Activated T-helper 1 cell treated with anti-CD3 and anti-CD28 coated beads, Interleukin-12 subunit alpha, Interleukin-12 subunit beta, Interleukin-2, Interleukin-4 antibody, amounts not matched to agents 30 ng/mL and 10 ng/mL and 1 ng/mL, durations not matched to agents 14 hours and 24 hours and 36 hours (primary cell): ENCODE measurements at places on chromosomes 7 and 10.
A peak's percentile ranks its signal among the peaks of the same experiment; 100 is the strongest.

GRCh38 chr10:17599089-17599488, 18.1 kb downstream of the HACD1 start:
- no peak for DNase-seq

- DNase-seq, result no peak
Measured at GRCh38 chr10:8049045-8049864, 5.2 kb upstream of the GATA3 start.

DNA sequence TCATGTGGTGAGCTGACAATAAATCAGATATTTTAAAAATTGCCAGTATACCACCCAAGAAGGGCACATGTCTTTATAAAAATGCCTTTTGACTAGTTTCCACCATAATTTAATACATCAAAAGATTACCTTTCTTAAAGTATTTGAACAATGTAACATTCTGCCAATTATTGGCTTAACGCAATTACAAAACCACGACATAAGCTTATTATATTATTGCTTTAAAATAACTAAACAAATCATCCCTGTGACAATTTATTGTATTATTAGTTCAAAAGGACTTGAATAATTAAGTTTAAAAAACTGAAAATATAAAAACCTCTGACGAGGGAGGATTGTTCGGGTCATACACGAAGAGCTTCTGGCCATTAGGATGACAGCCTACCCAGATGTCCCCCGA, 9.6 kb upstream of the PON3 start:
- DNase-seq, result no peak

DNA sequence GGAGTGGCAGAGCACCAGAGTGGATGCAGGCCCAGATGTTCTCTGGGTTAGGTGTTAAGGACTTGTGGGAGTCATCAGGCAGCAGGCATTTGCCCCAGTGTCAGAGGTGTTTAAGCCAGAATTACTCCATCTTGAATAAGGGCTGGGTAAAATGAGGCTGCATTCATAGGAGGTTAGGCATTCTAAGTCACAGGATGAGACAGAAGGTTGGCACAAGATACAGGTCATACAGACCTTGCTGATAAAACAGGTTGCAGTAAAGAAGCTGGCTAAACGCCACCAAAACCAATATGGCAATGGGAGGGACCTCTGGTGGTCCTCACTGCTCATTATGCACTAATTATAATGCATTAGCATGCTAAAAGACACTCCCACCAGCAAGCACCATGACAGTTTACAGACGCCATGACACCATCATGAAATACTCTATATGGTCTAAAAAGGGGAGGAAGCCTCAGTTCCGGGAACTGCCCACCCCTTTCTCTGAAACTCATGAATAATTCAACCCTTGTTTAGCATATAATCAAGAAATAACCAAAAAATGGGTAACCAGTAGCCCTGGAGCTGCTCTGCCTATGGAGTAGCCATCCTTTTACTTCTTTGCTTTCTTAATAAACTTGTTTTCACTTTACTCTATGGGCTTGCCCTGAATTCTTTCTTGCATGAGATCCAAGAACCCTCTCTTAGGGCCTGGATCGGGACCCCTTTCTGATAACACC, 882 bp upstream of the LRRC61 start:
- peak; percentile 67 for DNase-seq

DNA sequence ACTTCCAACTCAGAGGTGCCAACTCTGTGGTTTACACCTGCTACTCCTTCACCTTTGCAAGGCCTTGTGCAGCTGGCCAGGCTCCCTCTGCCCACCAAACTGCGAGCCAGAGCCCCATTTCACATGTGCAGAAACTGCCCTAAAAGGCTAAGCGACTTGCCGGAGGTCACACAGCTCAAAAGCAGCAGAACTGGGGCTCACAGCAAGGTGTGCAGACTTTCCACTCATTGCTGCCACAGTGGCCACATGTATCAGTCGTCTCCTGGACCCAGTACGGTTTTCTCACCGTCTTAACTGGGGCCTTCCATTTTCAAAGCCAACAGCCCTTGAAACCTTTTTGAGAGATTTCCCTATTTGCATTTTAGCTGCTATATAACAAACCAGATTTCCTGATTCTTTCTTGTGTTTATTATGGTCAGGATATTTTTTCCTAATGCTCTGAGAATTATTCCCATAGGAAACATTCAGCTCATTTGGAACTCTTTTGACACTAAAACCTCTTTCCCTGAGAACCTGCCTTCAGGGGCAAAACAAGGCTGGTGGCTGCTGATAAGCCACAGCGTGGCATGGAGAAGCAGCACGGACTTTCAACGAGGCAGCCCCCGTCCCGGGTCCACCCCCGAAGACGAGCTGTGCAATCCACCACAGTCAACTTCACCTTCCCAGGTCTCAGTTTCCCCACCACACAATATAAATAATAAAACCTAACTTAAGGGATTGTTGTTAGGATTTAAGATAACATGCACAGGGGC, 29.9 kb downstream of the SORBS1 start:
- DNase-seq, result no peak

DNA sequence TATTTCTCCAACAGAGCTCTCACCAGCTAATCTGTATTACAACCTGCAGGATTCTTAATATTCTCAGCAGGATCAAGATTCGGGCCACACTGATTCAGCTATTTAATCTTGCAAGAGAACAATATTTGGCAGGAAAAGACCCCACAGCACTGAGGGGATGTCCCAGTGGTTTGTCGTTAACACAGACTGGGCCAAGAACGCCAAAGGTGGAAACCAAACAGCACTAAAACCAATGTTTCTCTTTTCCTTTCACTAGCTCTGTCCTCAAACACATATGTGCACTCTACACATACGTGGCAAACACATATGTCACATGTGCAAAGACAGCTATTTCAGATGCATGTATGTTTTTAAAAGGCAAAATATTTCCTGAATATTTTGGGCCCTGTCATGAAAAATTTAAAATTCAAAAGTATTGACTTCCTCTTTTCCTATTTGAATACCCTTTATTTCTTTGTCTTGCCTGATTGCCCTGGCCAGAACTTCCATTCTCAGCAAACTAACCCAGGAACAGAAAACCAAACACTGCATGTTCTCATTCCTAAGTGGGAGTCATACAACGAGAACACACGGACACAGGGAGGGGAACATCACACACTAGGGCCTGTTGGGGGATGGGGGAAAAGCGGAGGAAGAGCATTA, 51.7 kb upstream of the NEBL start:
- no peak for DNase-seq

DNA sequence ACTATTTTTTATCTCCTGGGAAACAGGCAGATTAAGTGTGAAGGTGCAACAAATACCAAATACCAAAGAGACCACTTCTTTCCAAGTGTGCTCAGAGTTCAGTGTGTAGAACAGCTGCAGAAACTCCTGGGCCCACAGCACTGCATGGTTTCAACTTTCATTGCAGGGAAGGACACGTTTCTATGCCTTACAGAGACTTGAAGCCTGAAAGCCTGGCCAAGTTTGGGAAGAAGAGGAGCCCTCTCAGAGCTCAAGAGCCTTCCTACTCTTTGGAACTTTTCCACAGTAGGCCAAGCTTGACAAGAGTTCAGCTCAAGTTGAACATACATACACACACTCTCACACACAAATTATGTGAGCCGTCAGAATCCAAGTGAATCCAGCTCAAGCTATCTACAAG, 2.5 kb downstream of the HOXA4 start:
- DNase-seq, result no peak

DNA sequence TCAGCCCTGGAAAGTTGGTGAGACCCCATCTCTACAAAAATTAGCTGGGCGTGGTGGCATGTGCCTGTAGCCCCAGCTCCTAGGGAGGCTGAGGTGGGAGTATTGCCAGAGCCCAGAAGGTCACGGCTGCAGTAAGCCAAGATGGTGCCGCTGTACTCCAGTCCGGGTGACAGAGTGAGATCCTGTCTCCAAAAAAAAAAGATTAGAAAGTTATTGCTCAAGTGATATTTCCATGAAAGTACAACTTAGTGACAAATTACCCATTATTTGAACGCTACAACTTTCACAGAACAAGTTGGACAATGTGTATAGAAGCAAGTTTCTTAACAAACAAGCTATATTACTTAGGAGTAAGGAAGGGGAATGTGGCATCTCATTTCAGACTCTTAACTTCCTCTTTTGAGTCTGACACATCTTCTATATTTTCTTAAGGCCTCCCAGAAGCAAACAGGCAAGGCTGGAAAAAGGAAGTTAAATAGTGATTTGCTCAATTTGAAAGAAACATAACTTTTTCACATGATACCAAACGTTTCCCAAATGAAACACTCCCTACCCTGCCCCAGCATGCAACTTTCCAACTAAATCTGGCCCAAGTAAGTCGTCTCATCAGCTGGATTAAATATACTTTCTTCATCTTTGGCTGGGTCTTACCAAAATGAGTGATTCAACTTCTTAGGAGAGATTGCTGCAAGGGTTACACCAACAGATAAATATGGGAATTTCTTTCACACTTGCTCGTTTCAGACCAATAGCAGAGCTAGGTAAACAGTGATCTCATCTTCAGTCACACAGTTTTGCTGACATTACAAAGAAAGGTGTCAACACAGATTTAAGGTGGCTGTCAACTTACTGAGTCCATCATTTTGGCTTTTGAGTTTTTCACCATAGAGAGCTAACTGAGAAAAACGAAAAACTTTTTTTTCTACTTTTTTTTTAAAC, 66.3 kb upstream of the KLF6 start:
- DNase-seq, result no peak

DNA sequence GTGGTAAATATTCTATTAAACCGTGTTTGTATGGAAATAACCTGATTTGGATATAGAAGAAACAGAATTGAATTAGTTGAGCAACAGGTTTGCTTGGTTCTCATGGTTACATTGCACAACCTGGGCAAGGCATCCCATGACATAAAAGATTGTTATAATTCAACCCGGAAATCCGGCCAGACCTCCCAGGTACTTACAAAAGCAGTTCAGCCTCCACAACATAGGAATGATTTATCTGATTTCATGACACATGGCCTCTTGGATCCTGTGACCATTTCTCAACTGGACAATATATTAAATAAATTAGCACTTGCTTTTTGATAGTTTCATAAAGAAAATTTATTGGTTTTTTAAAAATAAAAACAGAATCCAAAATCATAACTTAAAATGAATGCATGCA, 55.1 kb upstream of the PTPN12 start:
- no peak for DNase-seq

DNA sequence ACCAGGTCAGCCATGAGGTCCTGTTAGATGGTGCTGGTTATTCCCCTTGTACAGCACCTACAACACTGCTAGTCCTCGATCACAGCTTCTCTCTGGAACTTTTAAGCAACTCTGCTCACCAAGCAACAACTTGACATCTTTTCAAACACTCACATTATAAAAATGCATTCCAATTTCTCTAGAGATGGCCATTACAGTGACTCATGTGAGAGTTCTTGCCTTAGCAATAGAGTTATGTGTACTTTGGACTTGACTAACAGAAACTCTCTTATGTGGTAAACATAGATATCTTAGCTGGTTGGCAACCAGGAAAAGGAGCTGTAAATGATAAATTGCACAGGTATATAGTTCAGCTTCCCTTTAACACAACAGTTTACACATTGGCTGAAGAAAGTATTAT, 122.2 kb downstream of the PDE1C start:
- no peak for DNase-seq

DNA sequence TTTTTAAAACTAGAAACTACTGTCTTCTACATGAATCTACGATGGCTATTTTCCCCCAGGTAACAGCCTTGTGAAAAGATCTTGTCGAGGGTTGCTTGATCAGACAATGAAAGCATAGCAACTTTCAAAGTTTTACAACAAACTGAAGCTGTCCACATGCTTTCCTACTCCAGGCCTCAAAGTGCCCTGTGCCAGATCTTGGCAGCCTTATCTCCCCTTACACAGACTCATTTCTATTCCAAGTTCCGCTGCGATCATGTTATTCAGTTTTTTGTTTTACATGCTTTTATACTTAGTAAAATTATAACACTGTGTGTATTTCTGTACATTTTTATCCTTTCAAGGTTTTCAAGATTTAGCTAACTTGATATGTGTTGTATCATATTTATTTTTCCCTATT, 661.7 kb upstream of the SORCS1 start:
- DNase-seq, result no peak

DNA sequence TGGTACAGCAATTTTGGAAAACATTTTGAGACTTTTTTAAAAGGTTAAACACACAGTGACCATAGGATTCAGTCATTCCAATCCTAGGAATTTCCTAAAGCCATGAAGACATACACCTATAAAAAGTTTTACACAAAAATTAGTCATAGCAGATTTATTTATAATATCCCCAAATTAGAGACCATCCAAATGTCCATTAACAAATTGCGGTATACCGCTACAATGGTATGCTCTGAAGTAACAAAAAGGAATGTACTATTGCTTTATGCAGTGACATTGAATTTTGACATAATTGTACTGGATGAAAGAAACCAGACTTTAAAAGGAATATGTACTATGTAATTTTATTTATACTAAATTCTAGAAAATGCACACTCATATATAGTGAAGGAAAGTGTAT, 362.8 kb downstream of the HGF start:
- no peak for DNase-seq

- no peak for DNase-seq
Measured at GRCh38 chr10:132884041-132884440, 58.3 kb downstream of the CFAP46 start.

GRCh38 chr7:69682518-69682917, 84.2 kb downstream of the AUTS2 start:
- no peak for DNase-seq

- DNase-seq, result no peak
Measured at GRCh38 chr7:127438836-127439235, 46.3 kb upstream of the ZNF800 start.

GRCh38 chr7:100567751-100568175, 5.9 kb downstream of the SAP25 start:
- no peak for DNase-seq

- no peak for DNase-seq
Measured at GRCh38 chr7:107850643-107851042, 40.3 kb upstream of the DLD start.

GRCh38 chr7:2870471-2870931, 26.4 kb upstream of the GNA12 start:
- DNase-seq, result peak; percentile 59

- no peak for DNase-seq
Measured at GRCh38 chr10:80357851-80358125, 1.2 kb downstream of the DYDC2 start.

DNA sequence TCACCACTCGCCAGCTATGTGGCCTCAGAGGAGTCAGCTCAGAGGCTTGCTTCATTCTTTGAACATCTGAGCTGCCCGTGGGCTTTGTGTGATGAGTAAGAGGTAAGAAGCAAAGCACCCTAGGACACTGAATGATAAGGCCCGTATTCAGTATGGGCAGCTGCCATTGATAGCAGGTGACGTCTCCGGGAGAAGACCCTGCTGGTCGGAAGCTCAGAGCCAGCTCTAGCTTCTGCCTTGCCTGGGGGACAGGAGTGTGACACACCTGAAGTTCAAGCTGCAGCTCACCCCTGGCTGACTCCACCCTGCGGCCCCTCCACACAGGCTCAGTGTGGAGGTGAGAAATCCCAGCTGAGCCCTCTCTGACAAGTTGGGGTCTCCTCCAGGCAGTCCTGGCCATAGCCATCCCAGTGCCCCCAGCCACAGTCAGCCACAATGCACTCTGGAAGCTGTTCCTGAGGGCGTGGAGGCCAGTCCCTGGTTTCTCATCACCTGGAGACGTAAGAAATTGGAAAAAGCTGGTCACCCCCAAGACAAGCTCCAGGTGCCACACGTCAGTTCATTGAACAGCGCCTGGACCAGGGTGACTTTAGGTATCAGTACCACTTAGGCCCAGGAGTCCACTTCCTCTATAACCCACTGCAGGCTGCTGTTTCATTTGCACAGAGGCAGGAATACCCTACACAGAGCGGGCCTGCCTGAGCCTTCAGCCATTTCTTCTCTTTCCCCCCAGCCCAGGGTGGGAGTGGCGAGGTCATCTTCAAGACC, 164.9 kb upstream of the RHEB start:
- no peak for DNase-seq
